Stimulated activated CD4-positive, alpha-beta T cell treated with anti-CD3 and anti-CD28 coated beads, Interleukin-1b, Interleukin-23, amount 100 ng/mL, for 1 hour (primary cell): ENCODE measurements at places on chromosomes 6 and 20.

GRCh38 chr20:38770546-38770945 is 22.3 kb downstream of the ACTR5 start:
- no peak for DNase-seq

DNA sequence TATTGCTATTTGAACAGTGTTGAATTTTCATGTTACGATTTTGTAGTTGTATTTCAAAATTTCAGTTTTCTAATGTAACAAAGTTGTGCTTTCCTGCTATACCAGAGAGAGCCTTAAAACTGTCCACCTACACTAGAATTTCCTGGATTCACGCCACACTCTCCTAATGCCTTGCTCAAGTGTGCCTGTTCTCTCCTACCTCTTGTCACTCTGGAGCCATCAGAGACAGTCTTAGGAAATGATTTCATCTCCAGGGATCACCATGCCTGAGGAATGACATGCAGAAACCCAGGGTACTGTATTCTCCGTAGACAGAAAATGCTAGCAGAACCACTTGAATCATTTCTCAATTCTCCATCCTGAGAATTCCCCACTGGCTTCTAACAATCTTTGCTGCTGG is 667.6 kb downstream of the KIF16B start:
- DNase-seq: no peak

- no peak for DNase-seq
Observed at GRCh38 chr6:162450358-162450757, 277.2 kb downstream of the PRKN start.

- no peak for DNase-seq
Observed at GRCh38 chr6:85395746-85396145, 54.1 kb upstream of the NT5E start.

DNA sequence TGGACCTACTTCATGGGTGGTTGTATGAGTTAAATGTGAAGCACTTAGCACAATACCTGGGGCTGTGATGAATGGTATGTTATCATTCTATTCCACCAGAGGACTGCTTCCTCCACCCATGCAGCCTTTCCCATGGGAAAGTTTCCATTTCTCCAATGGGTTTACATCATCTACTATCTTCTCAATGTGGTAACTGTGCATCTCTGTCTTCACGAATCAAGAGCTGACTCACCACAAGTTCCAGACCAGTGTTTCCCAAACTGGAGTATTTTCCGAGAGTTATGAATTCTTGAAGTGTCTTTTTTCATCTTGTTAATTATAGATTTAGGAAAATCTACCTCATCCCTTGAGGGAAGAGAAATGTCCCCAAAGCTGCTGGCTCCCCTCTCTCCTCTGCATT is 182.8 kb downstream of the UNC5CL start:
- no peak for DNase-seq

GRCh38 chr6:3913077-3913957 is 64.1 kb downstream of the FAM50B start:
- no peak for DNase-seq

DNA sequence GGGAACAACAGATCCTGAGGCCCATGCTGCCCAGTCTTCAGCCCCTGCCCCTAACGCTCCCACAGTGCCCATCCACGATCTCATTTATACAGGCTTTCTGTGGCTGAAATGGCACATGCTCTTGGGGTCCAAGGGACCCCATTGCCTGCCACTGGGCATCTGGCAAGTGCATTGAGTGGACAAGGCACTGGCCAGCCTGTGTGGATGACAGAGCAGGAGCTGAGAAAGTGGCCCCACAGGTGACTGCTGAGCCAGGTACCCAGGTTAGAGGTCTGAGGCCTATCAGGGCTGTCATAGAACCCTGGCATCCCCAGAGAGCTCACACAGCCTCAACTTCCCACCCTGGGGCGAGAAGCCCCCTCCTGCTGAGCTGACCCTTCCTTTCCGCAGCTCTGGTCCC is 86.0 kb upstream of the NXT1 start:
- no peak for DNase-seq

GRCh38 chr6:34792605-34793500 is 970 bp downstream of the BLTP3A start:
- DNase-seq: no peak

DNA sequence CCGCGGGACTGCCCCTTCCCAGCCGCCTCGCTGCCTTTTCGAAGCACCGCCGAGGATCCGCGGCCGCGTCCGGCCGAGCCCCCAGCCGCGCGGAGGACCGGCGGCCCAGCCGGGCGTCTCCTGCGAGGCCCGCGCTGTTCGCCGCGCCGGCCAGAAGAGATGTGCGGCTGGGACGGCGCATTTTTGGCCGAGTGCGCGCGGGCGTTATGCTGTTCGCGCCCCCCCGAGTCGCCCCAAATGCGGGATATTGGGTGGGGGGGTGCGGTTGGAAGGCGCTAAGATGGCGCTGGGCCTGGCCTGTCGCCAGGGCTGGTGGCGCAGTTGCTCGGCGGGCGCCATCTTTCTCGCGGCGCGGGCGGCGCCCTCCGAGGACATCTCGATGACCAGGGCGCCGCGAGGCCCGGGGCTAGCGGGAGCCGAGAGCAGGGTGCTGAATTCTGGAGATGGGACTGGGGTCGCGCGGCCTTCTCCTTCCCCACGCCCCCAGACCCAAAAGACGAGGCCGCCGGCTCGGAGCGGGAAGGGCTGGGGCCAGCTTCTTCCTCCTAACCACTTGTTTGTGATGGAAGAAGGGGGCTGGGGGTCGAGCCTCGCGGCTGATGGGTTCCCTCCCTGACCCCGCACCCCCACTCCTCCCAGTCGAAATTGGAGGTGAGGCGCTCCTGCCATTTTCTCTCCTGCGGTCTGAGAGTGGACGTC is 1.5 kb downstream of the BICRAL start:
- DNase-seq: peak; percentile 54

DNA sequence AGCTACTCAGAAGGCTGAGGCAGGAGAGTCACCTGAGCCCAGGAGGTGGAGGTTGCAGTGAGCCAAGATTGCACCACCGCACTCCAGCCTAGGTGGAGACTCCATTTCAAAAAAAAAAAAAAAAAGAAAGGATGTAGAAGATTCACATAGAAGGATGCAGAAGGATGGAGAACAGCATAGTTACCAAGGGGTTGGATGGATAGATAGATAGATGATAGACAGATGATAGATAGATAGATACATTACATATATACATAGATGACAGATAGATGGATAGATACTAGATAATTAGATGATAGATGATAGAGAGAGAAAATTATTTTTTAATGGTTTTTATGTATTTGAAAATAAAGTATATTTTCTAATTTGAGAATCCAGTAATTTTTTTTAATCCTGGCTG is 160.7 kb upstream of the ARID1B start:
- DNase-seq: no peak

GRCh38 chr6:170048615-170049256 is 242.1 kb downstream of the DLL1 start:
- DNase-seq: no peak

- DNase-seq: no peak
Observed at GRCh38 chr20:24441661-24442060, 27.8 kb upstream of the SYNDIG1 start.

DNA sequence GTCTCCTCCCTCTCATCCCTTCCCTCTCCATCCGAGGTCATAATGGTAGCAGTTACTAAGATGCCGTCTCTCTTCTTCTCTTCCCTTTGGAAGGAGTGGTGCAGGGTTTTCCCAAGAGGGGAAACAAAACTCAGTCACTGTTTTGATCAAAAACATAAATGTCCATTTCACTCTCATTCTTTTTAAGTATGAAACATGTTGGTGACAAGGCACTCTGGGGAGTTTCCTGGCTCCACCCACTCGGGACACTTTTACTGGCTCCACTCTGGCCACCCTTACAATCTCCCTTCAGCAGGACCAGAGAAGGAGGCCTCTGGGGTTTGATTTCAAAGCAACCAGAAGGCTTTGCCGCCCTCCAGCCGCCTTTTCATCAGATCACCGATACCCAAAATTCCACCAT is 57.0 kb downstream of the FGD2 start:
- no peak for DNase-seq

GRCh38 chr20:38377039-38377685 is 30.9 kb downstream of the LBP start:
- DNase-seq: no peak

DNA sequence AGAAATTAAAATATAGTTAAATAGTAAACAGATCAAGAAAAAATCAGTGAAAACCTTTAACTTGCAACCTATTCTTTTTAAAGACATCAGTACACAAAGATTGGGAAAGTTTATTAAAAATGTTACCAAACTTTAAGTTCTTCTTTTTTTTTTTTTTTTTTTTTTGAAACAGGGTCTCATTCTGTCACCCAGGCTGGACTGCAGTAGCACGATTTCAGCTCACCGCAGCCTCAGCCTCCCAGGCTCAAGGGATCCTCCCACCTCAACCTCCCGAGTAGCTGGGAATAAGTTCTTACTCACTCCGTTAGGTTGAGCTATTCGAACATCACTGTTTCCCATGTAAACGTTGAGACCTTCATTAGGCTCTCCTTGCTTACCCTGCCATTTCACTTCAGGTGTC is 5.6 kb downstream of the MAP3K5 start:
- no peak for DNase-seq

GRCh38 chr6:139680819-139681218 is 306.4 kb upstream of the CITED2 start:
- no peak for DNase-seq

DNA sequence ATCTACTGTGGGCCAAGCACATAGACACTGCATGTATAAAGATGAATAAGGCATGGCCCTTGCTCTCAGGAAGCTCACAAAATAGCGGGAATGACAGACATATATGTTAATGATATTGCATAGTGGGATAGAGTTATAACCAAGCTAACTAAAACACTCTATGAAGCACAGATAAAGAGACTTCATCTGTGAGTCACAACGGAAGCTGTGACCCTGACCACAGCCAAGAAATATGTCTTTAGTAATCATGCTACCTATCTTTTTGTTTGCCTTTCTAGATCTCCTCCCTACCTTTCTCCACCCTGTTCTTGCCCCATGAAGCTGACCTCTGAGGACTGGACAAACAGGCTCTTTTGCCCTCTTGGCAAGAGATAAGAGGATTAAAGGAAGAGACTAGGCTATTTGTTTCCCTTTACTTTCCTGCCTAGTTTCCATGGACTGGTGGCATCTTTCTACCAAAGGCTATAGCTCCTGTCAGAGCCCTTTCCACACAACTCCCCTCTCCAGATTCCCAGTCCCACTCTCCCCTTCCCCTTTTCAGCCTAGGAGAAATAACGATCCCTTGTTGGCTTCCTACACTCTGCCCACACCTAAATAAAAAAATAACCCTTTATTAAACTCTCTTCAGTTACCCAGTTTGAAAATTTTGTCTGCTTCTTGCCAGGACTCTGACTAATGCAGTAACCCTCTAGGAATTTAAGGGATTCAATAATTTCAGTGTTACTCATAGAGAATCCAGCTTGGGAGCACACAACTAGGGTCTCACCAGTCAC is 504.9 kb upstream of the MARCKS start:
- DNase-seq: no peak

DNA sequence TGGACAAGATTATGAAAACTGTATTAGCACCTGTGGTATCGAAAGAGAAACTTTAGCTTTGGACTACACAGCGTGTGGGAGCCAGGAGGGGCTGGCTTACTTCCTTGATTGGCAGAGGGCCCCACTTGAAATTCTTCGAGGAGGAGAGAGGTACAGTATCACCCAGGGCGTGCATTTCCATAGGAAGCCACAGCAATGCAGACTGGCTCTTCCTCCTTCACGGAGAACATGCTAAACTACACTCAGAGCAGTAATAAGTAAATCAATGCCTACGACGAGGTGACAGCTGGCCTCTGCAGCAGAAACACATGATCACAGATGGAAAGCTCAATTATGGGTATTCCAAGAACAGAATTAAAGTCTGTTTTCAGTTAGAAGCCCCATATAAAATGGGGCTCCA is 44.2 kb downstream of the MYLK4 start:
- no peak for DNase-seq

DNA sequence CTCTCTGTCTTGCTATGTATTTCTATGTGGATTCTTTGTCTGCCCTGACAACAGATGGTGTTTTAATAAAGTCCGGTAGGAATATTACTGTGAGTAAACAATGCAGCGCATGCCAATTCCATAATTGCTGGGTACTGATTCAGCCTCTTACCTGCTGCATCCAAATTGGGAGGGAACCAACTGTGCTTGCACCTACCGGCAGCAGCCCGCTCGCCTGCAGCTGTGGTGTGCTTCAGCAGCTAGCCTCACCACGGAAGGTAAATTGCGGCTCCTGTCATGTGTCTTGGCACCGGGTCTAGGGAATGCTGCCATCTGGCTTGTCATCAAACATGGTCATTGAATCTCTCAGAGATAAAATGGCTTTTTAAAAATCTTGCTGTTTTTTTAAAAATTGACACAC is 704.8 kb upstream of the SLC35B3 start:
- no peak for DNase-seq

DNA sequence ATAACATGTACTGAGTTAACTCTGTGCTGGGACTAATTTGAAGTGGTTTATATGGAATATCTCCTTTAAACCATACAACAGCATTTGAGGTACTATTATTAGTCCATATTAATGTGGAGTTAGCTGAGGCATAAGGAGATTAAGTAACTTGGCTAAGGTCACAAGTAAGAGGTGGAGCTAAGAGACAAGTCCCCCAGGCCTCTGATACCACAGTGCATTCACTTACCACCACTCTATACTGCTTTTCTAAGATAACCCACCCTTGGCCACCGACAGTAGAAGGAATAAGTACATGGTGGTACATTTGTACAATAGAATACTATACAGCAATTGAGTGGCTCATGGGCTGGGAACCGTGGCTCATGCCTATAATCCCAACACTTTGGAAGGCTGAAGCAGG is 16.4 kb upstream of the TTPAL start:
- DNase-seq: no peak

- no peak for DNase-seq
Observed at GRCh38 chr20:46400253-46400652, 6.2 kb downstream of the ELMO2 start.

GRCh38 chr20:9808166-9808565 is 30.7 kb downstream of the PAK5 start:
- no peak for DNase-seq

GRCh38 chr6:167130008-167130677 is 7.2 kb downstream of the CCR6 start:
- DNase-seq: no peak

- no peak for DNase-seq
Observed at GRCh38 chr6:71367756-71368155, 79.1 kb downstream of the OGFRL1 start.

GRCh38 chr6:106159531-106159940 is 73.4 kb downstream of the PRDM1 start:
- DNase-seq: no peak

- no peak for DNase-seq
Observed at GRCh38 chr20:33332905-33333456, 50.0 kb downstream of the BPIFB1 start.

- no peak for DNase-seq
Observed at GRCh38 chr6:165219629-165220028, 89.8 kb downstream of the C6orf118 start.

DNA sequence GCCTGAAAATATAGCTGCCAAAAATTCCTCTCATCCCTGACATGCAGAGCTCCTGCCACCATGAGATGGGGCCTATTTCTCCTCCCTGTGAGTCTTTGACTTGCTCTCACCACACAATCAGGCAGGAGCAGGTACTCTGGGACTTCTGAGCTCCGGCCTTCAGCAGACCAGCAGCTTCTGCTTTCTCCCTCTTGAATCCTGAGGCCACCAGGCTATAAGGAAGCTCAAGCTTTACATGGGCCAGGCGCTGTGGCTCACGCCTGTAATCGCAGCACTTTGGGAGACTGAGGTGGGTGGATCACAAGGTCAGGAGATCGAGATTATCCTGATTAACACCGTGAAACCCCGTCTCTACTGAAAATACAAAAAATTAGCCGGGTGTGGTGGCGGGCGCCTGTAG is 238.7 kb upstream of the RREB1 start:
- DNase-seq: no peak

- DNase-seq: peak; percentile 62
Observed at GRCh38 chr6:33313709-33314514, at the start of gene TAPBP. TAPBP (minus strand) TSS chr6:33314078; CDS start chr6:33314041, 37 bp downstream.
